ENCODE measurements at places on chromosomes 2 and 18.

GRCh38 chr2:200003444-200003843 lies 48.1 kb downstream of the MAIP1 start:
- DNase-seq, result no peak

DNA sequence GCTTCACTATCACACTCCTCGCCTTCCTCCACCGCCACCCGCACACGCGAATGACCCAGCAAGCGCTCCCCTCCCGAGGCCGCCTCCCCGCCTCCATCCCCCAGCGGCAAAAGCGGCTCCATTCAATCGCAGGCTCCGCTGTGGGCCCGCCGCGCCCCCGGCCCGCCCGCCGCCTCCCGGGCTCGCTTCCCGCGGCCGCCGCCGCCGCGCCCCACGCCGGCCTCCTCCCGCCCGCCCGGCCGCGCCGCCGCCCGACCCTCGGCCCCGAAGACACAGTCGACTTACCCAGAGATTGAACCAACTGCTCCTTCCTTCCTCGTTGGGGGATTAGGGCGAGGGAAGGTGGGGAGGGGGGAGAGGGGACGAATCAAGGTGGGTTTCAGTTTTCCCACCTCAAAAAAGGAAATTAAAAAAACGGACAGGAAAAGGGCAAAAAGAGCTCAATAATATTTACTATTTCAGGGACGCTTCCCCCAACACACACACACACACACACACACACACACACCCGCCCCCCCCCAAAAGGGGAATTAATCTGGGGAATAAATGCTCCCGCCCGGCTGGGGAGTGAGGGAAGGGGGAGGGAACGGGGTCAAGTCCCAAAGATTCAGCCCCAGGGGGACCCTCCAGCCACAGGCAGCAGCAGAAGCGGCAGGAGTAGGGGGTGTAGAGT lies 743 bp downstream of the XPO1 start:
- peak; percentile 18 for DNase-seq

GRCh38 chr18:46224181-46224775 lies 120.1 kb downstream of the HAUS1 start:
- DNase-seq, result no peak

DNA sequence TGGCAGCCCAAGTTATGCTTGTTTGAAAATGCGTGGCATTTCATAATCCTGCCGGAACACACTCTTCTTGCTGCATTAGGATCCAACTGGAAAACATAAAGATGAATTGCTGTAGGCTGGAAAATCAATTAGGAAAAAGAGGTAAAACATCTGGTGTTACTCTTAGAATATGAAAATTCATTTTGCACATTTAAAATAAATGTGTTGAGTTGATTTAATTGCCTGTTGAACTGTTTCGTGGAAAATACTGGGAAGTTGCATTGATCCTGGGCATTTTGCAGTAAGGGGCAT lies 4.1 kb downstream of the RHOB start:
- no peak for DNase-seq

GRCh38 chr2:78061732-78062131 lies 539.6 kb upstream of the LRRTM4 start:
- no peak for DNase-seq

GRCh38 chr2:175855794-175856453 lies 146.1 kb downstream of the LNPK start:
- no peak for DNase-seq

- no peak for DNase-seq
Measured at GRCh38 chr2:240593026-240593702, 6.6 kb downstream of the CAPN10 start.

DNA sequence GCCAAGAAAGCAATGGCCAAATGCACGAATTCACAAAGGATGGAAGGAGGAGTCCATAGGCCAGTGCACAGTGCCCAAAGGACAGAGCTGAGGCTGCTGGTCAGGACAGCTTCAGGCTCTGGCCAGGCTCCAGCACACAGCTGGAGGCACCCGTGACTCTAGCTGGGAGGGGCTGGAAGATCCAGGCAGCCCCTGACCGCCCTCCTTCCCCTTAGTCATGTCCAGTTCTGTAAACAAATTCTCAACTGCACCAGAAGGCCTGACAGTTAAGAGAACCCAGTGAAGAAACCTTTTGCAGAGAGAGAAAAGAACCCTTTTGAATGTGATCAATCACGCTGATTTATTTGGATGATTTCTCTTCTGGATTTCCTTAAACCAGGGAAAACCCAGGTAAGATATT lies 7.7 kb upstream of the YWHAQ start:
- no peak for DNase-seq

All from stimulated activated CD8-positive, alpha-beta memory T cell treated with anti-CD3 and anti-CD28 coated beads, Interleukin-15, amount 100 ng/mL, for 4 hours (primary cell).